ENCODE measurements at places on chromosomes 16 and 17. TPM values are rescaled to one million over a fixed set of nuclear protein-coding genes. Genes with fewer than 3 reads are reported as not detected.
A peak's percentile ranks its signal among the peaks of the same experiment; 100 is the strongest.

GRCh38 chr16:18834864-18835263 lies 33.5 kb upstream of the ARL6IP1 start:
- peaks cover 37% of the 10 kb centered on the region for H3K36me3 ChIP-seq
- H3K27ac ChIP-seq = no peak overlapping the region
- peak; percentile 19 for DNase-seq
- no peaks in the 10 kb centered on the region for H3K27me3 ChIP-seq
- no peak overlapping the region for H3K4me3 ChIP-seq
- H3K4me1 ChIP-seq = no peaks in the 10 kb centered on the region

DNA sequence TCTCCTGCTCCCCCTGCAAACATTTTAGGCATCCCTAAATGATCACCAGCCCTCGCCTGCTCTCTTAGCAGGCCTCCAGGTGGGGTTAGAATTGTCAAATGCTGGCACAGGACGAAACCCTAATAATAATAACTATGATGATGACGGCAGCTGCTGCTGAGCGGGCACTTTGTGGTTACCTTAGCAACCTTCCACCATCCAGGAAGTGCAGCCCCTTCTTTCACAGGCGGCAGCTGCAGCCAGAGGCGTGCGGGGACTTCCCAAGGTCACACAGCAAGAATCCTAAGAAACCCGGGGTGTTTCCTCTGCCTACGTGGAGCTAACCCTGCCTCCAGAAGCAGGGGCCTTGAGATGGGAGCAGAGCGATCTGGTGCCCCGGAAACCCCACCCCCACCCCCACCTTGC lies 22.4 kb upstream of the EIF1 start:
- peak; percentile 74 for DNase-seq
- peak overlapping the region; percentile 53 for H3K27ac ChIP-seq
- H3K4me1 ChIP-seq = peaks cover 3% of the 10 kb centered on the region
- H3K27me3 ChIP-seq = no peaks in the 10 kb centered on the region
- H3K36me3 ChIP-seq = no peaks in the 10 kb centered on the region
- no peak overlapping the region for H3K4me3 ChIP-seq

DNA sequence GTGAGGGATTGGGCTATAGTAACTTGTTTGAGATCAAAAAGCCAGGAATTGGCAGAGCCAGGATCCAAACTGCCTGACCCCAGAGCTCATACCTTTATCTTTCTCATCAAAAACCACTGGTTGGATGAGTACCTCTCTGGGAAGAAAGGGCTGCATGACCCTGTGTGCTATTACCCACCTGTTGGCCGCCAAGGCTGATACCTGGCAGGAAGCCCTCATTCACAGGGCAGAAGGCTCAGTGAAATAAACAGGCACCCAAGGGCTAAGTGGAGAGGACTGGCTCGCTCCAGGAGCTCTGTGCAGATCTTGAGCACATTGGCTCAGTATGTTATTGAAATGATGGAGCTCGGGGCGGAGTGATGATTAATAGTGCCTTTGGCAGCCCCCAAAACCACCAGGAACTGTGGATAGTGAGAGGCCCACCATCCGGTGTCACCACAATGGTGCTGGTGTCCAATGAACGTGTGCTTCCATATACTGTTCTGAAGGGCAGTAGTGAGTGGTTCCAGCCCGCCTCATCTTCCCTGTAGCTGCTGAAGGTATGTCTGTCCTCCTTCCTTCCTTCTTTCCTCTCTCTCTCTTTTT lies 197.6 kb downstream of the MSI2 start:
- H3K4me3 ChIP-seq = no peak overlapping the region
- H3K27me3 ChIP-seq = no peaks in the 10 kb centered on the region
- no peaks in the 10 kb centered on the region for H3K4me1 ChIP-seq
- no peak overlapping the region for H3K27ac ChIP-seq
- DNase-seq = no peak

DNA sequence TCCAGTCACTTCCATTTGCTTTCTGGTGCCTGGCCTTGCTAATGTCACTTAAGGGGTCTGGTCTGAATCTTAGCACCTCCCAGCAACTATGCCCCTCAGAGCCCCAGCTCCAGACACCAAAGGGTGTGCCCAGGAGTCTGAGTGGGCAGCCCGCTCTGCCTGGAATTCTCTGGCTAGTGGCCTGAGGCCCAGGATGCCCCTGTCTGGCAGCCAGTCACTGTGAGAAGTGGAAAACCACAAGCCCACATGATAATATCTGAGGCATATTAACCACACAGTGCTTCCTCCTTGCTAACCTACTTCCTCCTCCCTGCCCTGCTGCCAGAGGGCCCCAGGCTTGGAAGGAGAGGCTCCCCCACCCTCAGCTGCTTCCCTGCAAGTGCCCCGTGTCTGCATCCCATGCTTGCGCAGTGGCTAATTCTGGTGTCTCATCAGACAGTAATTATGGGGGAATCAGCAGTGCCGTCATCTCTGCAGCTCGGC lies 14.0 kb downstream of the SRCIN1 start:
- H3K27me3 ChIP-seq = peaks cover 14% of the 10 kb centered on the region
- no peak overlapping the region for H3K27ac ChIP-seq
- H3K36me3 ChIP-seq = no peaks in the 10 kb centered on the region
- DNase-seq = no peak
- H3K4me3 ChIP-seq = no peak overlapping the region

- H3K27ac ChIP-seq = no peak overlapping the region
- DNase-seq = no peak
- no peaks in the 10 kb centered on the region for H3K36me3 ChIP-seq
Measured at GRCh38 chr16:10280262-10281170, 98.3 kb upstream of the GRIN2A start.

- no peaks in the 10 kb centered on the region for H3K36me3 ChIP-seq
- no peaks in the 10 kb centered on the region for H3K27me3 ChIP-seq
- no peak overlapping the region for H3K4me3 ChIP-seq
- peak overlapping the region; percentile 77 for H3K27ac ChIP-seq
- DNase-seq = peak; percentile 64
- H3K4me1 ChIP-seq = no peaks in the 10 kb centered on the region
Measured at GRCh38 chr17:72822358-72823023, 270.0 kb downstream of the SLC39A11 start.

DNA sequence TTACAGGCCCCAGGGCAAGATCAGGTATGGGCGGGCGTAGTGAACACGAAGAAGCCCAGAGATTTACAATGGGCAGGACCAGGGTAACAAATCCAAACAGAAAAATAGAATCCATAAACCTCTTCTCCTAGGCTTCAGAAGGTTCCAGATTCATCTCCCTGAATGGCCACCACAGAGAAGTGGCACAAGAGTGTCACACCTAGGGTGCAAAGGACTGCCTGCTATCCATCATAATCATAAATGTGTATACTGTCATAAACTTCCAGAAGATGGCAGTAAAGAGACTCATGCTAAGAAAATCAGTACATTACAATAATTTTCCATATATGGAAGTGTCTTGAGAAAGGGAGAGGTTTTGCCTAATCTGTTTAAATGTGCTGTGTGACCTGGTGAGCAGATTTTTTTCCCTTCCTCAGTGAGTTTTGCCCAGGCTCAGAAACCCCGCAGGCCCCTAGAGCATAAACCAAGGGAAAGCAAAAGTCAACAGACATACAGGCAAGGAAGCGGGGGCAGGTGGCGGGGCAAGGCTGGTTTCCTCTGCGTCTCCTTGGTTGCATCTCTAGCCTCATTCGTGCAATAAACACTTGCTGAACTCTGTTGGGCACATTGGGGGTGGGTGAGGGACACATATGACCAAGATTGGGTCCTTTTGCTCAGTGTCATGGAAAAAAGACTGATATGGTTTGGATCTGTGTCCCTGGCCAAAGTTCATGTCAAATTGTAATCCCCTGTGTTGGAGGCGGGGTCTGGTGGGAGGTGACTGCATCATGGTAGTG lies 92.0 kb upstream of the CDH5 start:
- peak; percentile 27 for DNase-seq
- no peaks in the 10 kb centered on the region for H3K4me1 ChIP-seq
- H3K27me3 ChIP-seq = peaks cover 2% of the 10 kb centered on the region
- H3K27ac ChIP-seq = no peak overlapping the region
- H3K4me3 ChIP-seq = no peak overlapping the region

- H3K36me3 ChIP-seq = no peaks in the 10 kb centered on the region
- H3K27me3 ChIP-seq = peaks cover 2% of the 10 kb centered on the region
- no peak for DNase-seq
- H3K4me1 ChIP-seq = no peaks in the 10 kb centered on the region
- no peak overlapping the region for H3K27ac ChIP-seq
Measured at GRCh38 chr16:47990676-47991075, 165.1 kb downstream of the ABCC12 start.

DNA sequence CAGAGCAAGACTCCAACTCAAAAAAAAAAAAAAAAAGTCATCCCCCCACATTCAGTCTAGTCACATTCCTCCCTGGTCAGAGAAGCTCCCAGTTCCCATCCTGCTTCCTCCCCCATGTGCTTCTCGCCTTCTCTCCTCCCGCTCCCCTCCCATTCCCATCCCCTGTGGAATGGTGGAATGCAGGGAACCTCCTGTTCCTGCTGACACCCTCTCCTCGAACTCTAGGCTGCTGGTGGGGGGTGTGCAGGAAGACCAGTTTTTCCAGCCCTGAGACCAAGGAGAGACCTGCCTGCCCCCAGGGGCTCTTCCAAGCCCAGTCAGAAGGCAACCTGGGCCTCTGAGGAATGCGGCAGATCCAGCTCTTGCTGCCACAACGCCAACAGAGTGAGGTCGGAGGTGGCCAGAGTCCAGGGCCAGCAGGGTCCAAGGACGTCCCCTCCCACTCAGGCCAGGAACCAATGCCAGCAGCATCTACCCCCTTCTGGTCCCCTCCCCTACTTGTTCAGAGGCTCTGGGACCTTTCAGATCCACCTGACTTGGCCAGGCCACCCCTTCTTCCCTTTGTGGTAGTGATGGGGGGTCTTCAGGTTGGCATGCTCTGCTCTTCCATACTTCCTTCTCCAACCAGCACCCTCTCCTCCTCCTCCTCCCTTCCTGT lies 39.3 kb upstream of the TAC4 start:
- H3K4me1 ChIP-seq = no peaks in the 10 kb centered on the region
- H3K27ac ChIP-seq = no peak overlapping the region
- no peak for DNase-seq
- no peak overlapping the region for H3K4me3 ChIP-seq
- no peaks in the 10 kb centered on the region for H3K36me3 ChIP-seq
- peaks cover 28% of the 10 kb centered on the region for H3K27me3 ChIP-seq

- no peak overlapping the region for H3K27ac ChIP-seq
- H3K36me3 ChIP-seq = no peaks in the 10 kb centered on the region
- no peak overlapping the region for H3K4me3 ChIP-seq
- no peaks in the 10 kb centered on the region for H3K27me3 ChIP-seq
Measured at GRCh38 chr16:82580298-82580890, 46.4 kb upstream of the CDH13 start.

DNA sequence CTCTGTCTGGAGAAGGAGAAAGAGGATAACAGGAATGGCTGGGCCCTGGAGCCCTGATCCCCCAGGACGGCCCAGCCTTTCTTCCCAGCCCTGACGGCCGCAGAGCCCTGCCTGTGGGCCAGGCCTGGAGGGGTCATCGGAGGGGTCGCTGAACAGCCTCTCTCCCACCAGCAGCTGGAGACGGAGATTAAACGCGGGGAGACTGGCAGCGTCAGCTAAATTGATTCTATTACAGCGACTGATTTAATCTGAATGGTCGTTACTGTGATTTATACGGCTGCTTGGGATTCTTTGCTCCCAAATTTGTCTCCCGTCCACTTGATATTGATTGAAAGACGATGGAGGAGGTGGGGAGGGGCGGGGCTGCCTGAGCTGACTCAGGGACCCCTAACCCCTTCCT lies 7.1 kb upstream of the CDH15 start:
- no peaks in the 10 kb centered on the region for H3K36me3 ChIP-seq
- H3K27ac ChIP-seq = no peak overlapping the region
- no peak overlapping the region for H3K4me3 ChIP-seq

GRCh38 chr17:4516735-4517134 lies 18.1 kb downstream of the SPNS2 start:
- H3K4me1 ChIP-seq = no peaks in the 10 kb centered on the region
- peak overlapping the region; percentile 66 for H3K27ac ChIP-seq
- no peaks in the 10 kb centered on the region for H3K36me3 ChIP-seq
- H3K4me3 ChIP-seq = no peak overlapping the region
- DNase-seq = no peak
- H3K27me3 ChIP-seq = no peaks in the 10 kb centered on the region

- peaks cover 40% of the 10 kb centered on the region for H3K36me3 ChIP-seq
- no peaks in the 10 kb centered on the region for H3K27me3 ChIP-seq
- H3K4me1 ChIP-seq = no peaks in the 10 kb centered on the region
- H3K27ac ChIP-seq = peak overlapping the region; percentile 94
- peak overlapping the region; percentile 85 for H3K4me3 ChIP-seq
Measured at GRCh38 chr16:1413684-1414531, 596 bp downstream of the UNKL start.

DNA sequence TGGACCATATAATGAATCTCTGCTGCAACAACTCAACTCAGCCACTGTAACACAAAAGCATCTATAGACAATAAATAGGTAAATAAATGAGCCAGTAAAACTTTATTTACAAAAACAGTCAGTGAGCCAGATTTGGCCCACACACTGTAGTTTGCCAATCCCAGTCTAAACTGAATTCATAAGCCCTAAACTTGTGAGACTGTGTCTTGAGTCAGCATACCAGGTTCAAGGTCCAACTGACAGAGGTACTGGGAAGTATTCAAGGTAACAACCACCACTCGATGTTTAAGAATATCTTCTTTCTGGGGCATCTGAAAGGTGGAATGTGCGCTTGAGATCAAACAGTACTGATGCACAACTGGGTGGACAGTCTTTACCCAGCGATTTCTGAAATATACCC lies 94.2 kb downstream of the HELZ start:
- peaks cover 20% of the 10 kb centered on the region for H3K36me3 ChIP-seq
- no peak overlapping the region for H3K4me3 ChIP-seq
- H3K27me3 ChIP-seq = no peaks in the 10 kb centered on the region

- no peaks in the 10 kb centered on the region for H3K27me3 ChIP-seq
- no peak overlapping the region for H3K27ac ChIP-seq
- no peak for DNase-seq
- no peak overlapping the region for H3K4me3 ChIP-seq
Measured at GRCh38 chr17:20273741-20274500, 193.4 kb downstream of the LGALS9B start.

DNA sequence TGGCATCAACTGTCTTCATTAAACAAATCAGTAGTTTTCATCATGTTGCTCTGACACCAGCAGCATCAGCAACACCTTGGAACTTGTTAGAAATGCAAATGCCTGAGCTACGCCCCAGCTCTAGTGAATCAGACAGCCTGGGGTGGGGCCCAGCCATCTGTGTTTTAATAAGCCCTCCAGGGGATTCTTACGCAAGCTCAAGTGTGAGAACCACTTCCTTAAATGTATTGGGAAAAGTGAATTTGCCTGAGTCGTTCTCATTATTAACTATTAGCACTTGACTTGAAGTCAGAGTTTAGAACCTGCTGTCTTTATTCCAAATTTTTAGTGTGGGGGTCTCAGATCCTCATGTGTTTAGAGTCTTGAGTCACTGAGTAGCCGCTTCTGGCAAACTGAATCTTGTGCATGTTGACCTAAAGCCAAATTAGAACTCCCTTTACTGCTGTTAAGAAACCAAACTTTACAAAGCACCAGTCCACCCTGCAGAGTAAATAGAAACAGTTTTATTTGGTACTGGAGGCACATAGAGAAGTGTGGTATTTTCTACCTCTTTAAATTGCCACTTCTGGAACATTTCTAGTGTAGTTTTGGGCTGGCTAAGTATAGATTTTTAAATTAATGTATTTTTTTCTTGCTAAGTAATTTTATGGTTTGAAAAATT lies 137.4 kb upstream of the COX10 start:
- H3K4me3 ChIP-seq = no peak overlapping the region
- H3K4me1 ChIP-seq = no peaks in the 10 kb centered on the region
- no peaks in the 10 kb centered on the region for H3K36me3 ChIP-seq
- no peaks in the 10 kb centered on the region for H3K27me3 ChIP-seq
- no peak for DNase-seq

Gene MRPL45
- polyA plus RNA-seq = 33.8 TPM

Gene IGSF6
- 1.9 TPM for polyA plus RNA-seq

Gene KCNH6
- 0.45 TPM for polyA plus RNA-seq

Gene PRSS27
- not detected for polyA plus RNA-seq

Gene CCL8
- polyA plus RNA-seq = 0.45 TPM

Gene EPN3
- polyA plus RNA-seq = 5.4 TPM

Gene RABEP2
- polyA plus RNA-seq = 55.7 TPM

Gene RAB34
- polyA plus RNA-seq = 33.5 TPM

Gene SP2
- 17.3 TPM for polyA plus RNA-seq
